ENCODE measurements at places on chromosomes 13 and 19. TPM values are rescaled to one million over a fixed set of nuclear protein-coding genes. Genes with fewer than 3 reads are reported as not detected.

Gene CD79A
- polyA plus RNA-seq: 2.4 TPM

GRCh38 chr19:41223431-41224234, 4.6 kb downstream of the AXL start:
- no peak for DNase-seq

GRCh38 chr19:39099341-39099740, 15.2 kb downstream of the ACP7 start:
- no peak for DNase-seq

DNA sequence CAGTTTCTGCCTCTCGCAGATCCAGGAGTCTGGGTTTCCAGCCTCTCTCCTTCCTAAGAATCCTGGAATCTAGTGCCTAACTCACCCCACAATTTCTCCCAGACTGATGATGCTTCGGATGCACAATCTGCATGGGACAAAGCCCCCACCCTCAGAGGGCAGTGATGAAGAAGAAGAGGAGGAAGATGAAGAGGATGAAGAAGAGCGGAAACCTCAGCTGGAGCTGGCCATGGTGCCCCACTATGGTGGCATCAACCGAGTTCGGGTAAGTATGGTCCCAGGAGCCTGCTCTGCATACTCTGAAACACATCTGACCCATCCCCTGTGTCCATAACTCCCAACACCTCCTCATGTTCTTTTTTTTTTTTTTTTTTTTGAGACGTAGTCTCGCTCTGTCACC, 796 bp downstream of the GRWD1 start:
- no peak for DNase-seq

DNA sequence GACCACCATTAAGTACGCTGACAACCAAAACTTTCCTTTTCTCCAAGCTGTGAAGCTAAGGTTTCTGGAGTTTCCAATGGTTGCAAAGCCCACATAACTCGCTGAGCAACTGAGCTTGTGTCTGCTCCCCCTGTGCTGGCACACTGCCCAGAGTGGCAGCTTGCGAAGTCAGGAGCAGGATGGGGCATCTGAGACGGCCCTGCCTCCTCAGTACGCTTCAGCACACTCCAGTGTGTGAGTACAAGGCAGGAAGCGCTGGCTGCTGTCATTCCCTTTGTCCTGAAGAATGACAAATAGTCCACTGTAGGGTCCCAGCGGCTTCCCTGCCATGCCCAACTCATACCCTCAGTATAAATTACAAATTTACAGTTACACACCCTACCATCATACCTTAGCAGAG, 51.5 kb downstream of the SKA3 start:
- DNase-seq: no peak

Gene GTF3A
- polyA plus RNA-seq: 73.3 TPM

Gene ZFP36
- 122 TPM for polyA plus RNA-seq

Gene EID2B
- 5.1 TPM for polyA plus RNA-seq

- DNase-seq: no peak
Measured at GRCh38 chr13:53847502-53847901, 818.9 kb downstream of the OLFM4 start.

- DNase-seq: no peak
Measured at GRCh38 chr13:27411341-27411740, 13.1 kb upstream of the GTF3A start.

- DNase-seq: no peak
Measured at GRCh38 chr13:85266771-85267170, 532.4 kb downstream of the SLITRK6 start.

DNA sequence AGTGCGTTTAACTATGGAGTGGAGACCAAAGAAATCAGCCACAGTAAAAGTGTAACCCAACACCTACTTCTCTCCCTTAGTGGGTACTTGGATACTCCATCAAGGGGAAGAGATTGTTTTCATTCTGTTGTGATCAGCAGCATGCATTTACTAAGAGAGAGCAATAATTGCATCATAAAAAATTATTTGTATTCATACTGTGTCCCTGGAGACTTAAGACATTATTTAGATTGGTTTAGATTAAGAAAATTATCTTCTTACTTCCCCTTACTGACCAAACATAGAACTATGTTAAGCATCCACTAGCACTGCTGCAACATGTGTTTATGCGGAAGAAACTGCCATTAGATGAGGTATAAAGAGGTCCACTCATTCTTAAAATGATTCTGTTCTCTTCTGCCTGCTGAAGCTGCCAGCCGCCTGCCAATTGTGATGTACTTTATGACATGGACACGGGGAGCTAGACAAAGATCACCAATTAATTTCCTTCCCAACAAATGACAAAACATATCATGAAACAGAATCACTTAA, 738.5 kb downstream of the DIAPH3 start:
- DNase-seq: no peak

Gene C13orf42
- polyA plus RNA-seq: not detected
